ENCODE measurements at places on chromosomes 5 and 9.

- DNase-seq: no peak
These were observed 58.3 kb downstream of the PIK3R1 start for GRCh38 chr5:68273717-68274409.

- DNase-seq: no peak
These were observed 52.1 kb upstream of the ARL15 start for GRCh38 chr5:54362434-54362833.

GRCh38 chr5:76529464-76530344, 93.5 kb downstream of the F2RL2 start:
- DNase-seq: no peak

DNA sequence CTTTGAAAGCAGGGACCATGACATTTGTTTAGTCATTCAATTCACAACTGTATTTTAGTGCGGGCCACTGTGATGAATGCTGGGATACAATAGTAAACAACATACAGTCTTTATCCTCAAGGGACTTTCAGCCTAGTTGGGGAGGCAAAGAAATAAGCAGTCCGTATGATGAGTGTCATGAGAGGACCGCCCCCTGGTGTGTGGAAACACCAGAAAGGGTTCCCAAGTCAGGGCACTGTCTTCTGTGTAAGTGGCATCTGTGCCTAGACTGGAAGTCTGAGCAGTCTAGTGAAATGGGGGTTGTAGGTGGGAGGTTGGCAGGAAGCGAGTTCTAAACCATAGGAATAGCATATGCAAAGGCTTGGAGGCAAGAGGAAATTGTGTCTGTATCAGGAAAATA, 6.8 kb downstream of the C9orf43 start:
- no peak for DNase-seq

DNA sequence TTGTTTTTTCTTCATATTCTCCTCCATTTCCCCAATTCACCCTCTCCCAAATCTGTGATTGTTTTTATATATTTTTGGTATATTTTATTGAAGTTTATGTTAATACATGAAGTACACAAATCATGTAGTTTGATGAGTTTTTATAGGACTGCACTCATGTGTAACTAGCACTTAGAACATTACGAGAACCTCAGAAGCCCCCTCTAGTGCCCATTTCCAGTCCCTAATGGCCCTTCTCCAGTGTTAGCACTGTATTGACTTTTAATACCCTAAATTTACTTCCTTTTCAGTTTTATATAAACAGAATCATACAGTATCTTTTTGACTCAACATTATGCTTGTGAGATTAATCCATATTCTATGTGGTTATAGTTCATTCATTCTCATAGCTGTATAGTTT, 18.5 kb upstream of the FKTN start:
- DNase-seq: no peak

Measured in ovary (tissue), 10 donors.